ENCODE measurements at places on chromosomes 13 and 19. TPM values are rescaled to one million over a fixed set of nuclear protein-coding genes. Genes with fewer than 3 reads are reported as not detected.

The YJU2 gene
- total RNA-seq, result 13.3 TPM

The C19orf67 gene
- not detected for total RNA-seq

The ZNF99 gene
- 0.26 TPM for total RNA-seq

The SOX1 gene
- total RNA-seq, result not detected

The DAND5 gene
- not detected for total RNA-seq

The TMEM190 gene
- total RNA-seq, result 1.1 TPM

The ZNF845 gene
- total RNA-seq, result 12.0 TPM

The IGSF23 gene
- total RNA-seq, result not detected

The CPAMD8 gene
- 16.5 TPM for total RNA-seq

The ZNF723 gene
- not detected for total RNA-seq

The TNNT1 gene
- 2.5 TPM for total RNA-seq

The INSL3 gene
- not detected for total RNA-seq

The PRTN3 gene
- total RNA-seq, result 2.9 TPM

The EXOC3L2 gene
- total RNA-seq, result 5.6 TPM

The AP3D1 gene
- total RNA-seq, result 48.2 TPM

The ZNF525 gene
- total RNA-seq, result 24.6 TPM

The TMEM238 gene
- total RNA-seq, result 2.3 TPM

The ERICH6B gene
- total RNA-seq, result not detected

The CD177 gene
- total RNA-seq, result not detected

The IZUMO4 gene
- total RNA-seq, result 1.5 TPM

The WASF3 gene
- 37.5 TPM for total RNA-seq

The B9D2 gene
- total RNA-seq, result 0.29 TPM

The NMRK2 gene
- not detected for total RNA-seq

The SPIB gene
- total RNA-seq, result not detected

The CCDC70 gene
- total RNA-seq, result not detected

The NAPSA gene
- 1.5 TPM for total RNA-seq

The SIAH3 gene
- under 0.01 TPM for total RNA-seq

The HCN2 gene
- not detected for total RNA-seq

The ZNF229 gene
- 1.5 TPM for total RNA-seq

The KLC3 gene
- 0.55 TPM for total RNA-seq

The JSRP1 gene
- not detected for total RNA-seq

The ZNF667 gene
- 2.3 TPM for total RNA-seq

The F7 gene
- total RNA-seq, result 0.69 TPM

All from uterus (tissue), 4 donors.